ENCODE measurements at places on chromosomes 3 and 15.

GRCh38 chr3:194102436-194102835 is 33.5 kb upstream of the HES1 start:
- no peak for DNase-seq

- DNase-seq: no peak
These were observed 15.2 kb upstream of the LMCD1 start for GRCh38 chr3:8486434-8486833.

DNA sequence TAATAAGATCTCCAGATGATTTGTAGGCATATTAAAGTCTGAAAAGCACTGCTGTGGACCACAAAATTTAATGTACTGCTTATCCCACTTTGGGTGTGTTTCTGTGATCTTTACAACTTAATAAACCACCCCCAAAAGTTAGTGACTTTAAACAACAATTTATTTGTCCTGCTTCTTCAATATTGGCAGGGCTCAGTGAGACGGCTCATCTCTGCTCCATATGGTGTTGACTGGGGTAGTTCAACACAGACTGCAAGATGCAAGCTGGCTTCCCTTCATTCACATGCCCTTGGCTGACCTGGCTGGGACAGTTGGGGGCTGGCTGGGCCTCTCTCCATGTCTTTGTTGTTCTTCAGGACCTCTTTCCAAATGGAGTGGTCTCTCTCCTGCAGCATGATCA is 337.8 kb downstream of the FHIT start:
- no peak for DNase-seq

DNA sequence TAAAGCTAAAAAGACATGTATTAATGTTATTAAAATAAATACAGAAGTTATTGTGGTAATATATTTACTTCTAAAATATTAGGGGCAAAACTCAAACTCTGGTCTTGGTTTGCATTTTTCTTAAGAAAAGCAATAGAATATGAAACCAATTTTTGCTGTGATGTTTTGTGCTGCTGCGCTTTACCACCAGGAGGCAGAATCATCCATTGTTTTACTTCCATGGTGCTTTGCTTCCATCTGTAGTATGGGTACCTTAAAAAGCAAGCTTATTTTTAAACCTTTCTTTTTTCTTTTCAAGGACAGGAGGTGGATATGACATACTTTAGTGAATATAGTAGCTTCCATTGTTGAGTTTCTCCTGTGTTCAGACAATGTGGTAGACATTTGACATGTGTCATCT is 46.6 kb upstream of the MRPL3 start:
- DNase-seq: no peak

- DNase-seq: no peak
These were observed 18.2 kb upstream of the AHSG start for GRCh38 chr3:186594591-186595113.

- DNase-seq: no peak
These were observed 84.2 kb upstream of the ZNF280D start for GRCh38 chr15:56817321-56818080.

All from KG1 (cell line).